ENCODE measurements at places on chromosomes 1 and 21.

DNA sequence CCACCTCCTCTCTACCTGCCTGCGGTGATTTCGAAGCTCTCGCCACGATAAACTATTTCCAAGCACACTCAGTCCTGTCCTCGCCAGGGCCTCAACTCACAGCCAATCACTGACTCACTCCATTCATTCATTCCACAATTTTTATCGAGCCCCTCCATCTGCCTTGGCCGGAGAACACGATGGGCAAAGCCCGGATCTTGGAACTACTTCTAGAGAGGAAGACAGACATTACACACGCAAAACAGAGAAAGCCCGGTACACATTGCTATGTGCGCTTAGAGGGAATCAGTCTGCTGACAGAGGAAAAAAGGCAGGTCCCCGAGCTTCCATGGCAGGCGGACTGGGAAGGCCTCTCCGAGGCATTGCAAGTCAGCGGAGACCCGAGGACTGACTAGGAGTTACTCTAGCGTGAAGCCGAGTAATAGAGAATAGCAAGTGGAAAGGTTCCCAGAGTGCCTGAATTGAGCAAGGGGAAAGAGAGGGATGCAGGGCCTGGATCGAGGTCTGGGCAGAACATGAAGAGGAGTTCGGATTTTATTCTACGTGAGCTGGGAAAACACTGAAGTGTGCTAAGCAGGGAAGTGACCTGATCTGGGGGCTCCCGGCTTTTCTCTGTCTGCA, 54.2 kb upstream of the DNAJC6 start:
- no peak for DNase-seq

GRCh38 chr1:34864759-34865158, 5.2 kb upstream of the SMIM12 start:
- no peak for DNase-seq

GRCh38 chr1:173414136-173414535, 63.0 kb upstream of the PRDX6 start:
- no peak for DNase-seq

- DNase-seq: no peak
Observed at GRCh38 chr1:70874063-70874462, 173.6 kb downstream of the PTGER3 start.

- DNase-seq: no peak
Observed at GRCh38 chr1:89719502-89720306, 86.8 kb downstream of the LRRC8C start.

GRCh38 chr1:219965285-219966070, 37.1 kb upstream of the SLC30A10 start:
- no peak for DNase-seq

DNA sequence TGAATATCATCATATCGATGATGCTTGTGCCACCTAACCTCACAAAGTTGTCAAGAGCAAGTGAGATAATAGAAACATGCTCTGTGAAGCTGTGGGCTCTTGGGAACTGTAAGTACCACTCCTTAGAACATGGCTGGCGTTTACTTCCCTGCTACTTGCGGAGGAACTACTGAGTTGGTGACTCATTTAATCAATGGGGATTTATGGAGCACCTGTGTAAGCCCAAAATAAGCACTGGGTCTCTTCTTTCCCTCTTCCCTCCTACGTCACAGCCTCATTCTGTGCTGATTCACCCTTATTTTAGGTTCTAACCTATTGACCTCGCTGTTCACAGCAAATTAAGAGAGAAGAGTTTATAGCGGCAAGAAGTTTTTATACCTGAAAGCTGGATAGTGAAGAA, 52.9 kb downstream of the PRDM2 start:
- no peak for DNase-seq

All from NCI-H1092 (cell line).